ENCODE measurements at places on chromosomes 6 and 20. TPM values are rescaled to one million over a fixed set of nuclear protein-coding genes. Genes with fewer than 3 reads are reported as not detected.

The LAMP5 gene
- total RNA-seq: under 0.01 TPM

The HLA-DPB1 gene
- 1.8 TPM for total RNA-seq

The NMBR gene
- 0.37 TPM for total RNA-seq

The PAK5 gene
- total RNA-seq: not detected

The SLC22A2 gene
- total RNA-seq: not detected

The TXLNB gene
- total RNA-seq: not detected

The SCP2D1 gene
- total RNA-seq: not detected

The DEFB124 gene
- not detected for total RNA-seq

The STK38 gene
- 19.0 TPM for total RNA-seq

The F13A1 gene
- total RNA-seq: not detected

The DDR1 gene
- 3.9 TPM for total RNA-seq

The CPNE5 gene
- total RNA-seq: not detected

Data from subcutaneous preadipocyte (primary cell).